ENCODE measurements at places on chromosomes 16 and 17.

DNA sequence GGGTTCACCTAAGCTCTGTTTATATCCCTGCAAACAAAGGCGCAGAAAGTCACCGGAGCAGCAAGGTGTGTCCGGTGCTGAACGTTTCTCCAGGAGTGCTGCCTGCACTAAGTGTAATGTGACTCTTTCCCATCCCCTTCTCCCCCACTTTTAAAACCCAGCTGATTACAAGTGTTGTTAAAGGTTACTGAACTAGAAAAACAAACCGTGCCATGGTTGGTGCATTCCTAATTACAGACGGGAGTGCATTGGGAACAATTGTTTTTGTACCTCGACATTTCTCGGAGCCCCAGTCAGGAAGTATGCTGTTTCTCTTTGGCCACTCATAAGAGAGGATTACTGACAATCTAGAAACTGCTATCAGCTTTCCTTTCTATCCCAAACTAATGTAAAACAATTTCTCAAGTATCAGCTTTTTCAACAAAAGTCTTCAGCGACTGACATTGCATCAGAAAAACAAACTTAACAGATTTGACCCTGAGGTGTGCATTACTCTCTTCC lies 441.0 kb upstream of the SALL1 start:
- DNase-seq: no peak

GRCh38 chr16:29645694-29646187 lies 17.3 kb upstream of the SPN start:
- peak; percentile 35 for DNase-seq

GRCh38 chr17:81309140-81309858 lies 14.2 kb upstream of the SLC38A10 start:
- peak; percentile 82 for DNase-seq

- no peak for DNase-seq
Observed at GRCh38 chr16:22395960-22396359, 21.5 kb upstream of the CDR2 start.

GRCh38 chr17:68706356-68706920 lies 105.3 kb upstream of the FAM20A start:
- DNase-seq: no peak

DNA sequence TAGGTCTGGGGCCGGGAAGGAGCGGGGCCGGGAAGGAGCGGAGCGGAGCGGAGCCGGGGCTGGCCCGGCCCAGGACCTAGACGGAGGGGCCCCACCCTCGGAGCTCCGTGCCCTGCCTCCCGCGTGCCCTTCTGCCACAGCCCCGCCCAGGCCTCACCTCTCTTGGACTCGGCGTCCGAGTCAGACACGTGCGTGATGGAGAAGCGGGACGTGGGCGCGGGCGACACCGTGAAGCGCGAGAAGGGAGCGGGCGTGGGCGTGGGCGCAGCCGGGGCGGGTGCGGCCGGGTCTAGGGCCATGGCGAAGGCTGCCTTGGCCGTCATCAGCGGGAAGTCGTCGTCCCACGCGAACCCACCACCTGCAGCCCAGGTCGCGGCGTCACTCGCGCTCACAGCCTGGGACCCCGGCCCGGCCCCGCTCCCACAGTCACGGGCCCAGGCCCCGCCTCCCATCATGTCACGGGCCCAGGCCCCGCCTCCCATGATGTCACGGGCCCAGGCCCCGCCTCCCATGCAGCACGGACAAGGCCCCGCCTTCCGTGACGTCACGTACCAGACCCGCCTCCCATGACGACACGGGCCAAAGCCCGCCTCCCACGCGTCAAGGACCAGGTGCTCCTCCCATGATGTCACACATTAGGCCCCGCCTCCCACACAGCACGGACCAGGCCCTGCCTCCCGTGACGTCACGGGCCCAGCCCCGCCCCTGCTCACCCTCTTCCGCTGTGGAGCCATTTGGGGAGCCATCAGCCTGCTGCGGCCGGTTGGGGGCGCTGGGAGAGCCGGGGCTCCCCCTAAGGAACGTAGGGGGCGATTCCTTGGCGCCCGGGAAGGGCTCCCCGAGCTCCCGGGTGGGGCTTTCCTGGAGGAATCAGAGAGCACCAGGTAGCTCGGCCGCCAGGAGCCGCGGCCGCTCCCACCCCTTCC lies 45.8 kb upstream of the PVALEF start:
- peak; percentile 75 for DNase-seq

GRCh38 chr16:79394206-79394605 lies 206.3 kb downstream of the MAF start:
- DNase-seq: no peak

DNA sequence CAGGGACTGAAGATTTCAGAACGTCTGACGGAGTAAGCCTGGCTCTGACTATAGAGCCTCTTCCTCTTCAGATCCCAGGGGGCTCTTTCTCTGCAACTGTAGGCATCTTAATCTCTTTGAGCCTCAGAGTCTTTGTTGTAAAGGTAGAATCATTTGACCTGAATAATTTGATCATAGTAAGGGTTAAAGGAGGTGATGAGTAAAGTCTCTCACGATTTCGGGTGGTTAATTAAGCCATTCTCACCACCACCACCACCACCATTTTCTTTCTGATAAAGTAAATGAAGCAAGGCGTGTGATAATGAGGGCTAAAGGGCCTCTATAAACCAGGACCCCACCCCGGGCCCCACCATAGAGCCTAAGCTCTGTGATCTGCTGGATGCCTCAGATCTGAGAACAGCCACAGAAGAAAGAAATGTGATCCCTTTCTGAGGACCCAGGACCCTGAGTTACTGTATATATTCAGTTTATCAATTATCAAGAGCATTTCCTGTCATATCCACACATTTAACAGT lies 33.0 kb upstream of the ADAMTS18 start:
- DNase-seq: no peak

GRCh38 chr17:28398280-28398981 lies 7.6 kb downstream of the SLC46A1 start:
- no peak for DNase-seq

DNA sequence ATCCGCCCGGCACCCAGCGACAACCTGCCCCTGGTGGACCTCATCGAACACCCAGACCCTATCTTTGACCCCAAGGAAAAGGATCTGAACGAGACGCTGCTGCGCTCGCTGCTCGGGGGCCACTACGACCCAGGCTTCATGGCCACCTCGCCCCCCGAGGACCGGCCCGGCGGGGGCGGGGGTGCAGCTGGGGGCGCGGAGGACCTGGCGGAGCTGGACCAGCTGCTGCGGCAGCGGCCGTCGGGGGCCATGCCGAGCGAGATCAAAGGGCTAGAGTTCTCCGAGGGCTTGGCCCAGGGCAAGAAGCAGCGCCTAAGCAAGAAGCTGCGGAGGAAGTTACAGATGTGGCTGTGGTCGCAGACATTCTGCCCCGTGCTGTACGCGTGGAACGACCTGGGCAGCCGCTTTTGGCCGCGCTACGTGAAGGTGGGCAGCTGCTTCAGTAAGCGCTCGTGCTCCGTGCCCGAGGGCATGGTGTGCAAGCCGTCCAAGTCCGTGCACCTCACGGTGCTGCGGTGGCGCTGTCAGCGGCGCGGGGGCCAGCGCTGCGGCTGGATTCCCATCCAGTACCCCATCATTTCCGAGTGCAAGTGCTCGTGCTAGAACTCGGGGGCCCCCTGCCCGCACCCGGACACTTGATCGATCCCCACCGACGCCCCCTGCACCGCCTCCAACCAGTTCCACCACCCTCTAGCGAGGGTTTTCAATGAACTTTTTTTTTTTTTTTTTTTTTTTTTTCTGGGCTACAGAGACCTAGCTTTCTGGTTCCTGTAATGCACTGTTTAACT lies 1.0 kb downstream of the NOG start:
- no peak for DNase-seq

GRCh38 chr17:21297026-21297520 lies 12.6 kb downstream of the MAP2K3 start:
- no peak for DNase-seq

DNA sequence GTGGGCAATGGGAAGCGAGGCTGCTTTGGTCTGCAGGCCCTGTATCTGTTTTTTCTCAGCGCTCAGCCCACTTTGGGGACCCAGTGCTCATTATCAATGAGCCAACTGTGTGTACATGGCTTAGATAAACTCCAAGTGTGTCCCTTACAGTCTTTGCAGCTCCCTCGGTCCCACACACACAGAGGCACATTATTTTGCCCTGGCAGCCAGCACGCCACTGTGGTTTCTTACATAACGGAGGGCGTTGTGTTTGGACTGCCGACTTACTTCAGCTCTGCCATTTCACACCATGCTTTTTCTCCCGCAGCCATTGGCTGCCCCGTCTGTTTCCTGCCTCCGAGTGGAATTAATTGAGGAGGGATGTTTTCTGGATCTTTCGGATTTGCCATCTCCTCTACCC lies 56.5 kb upstream of the CLEC18A start:
- DNase-seq: peak; percentile 94

DNA sequence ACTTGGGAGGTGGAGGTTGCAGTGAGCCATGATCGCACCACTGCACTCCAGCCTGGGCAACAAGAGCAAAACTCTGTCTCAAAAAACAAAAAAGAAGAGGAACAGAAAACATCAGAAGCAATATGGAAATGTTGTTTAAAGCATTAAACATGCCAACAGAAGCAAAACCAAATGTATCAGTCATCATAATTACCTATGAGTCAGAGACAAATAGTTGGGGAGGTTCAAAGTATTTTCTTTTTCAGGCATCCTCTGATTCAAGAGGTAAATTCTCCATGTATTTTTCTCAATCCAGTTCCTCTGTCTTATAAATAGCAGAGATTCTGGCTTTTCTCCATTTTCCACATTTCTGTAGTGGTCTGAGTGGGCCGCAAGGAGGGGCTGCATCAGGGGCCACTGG lies 2.1 kb upstream of the TM4SF5 start:
- no peak for DNase-seq

DNA sequence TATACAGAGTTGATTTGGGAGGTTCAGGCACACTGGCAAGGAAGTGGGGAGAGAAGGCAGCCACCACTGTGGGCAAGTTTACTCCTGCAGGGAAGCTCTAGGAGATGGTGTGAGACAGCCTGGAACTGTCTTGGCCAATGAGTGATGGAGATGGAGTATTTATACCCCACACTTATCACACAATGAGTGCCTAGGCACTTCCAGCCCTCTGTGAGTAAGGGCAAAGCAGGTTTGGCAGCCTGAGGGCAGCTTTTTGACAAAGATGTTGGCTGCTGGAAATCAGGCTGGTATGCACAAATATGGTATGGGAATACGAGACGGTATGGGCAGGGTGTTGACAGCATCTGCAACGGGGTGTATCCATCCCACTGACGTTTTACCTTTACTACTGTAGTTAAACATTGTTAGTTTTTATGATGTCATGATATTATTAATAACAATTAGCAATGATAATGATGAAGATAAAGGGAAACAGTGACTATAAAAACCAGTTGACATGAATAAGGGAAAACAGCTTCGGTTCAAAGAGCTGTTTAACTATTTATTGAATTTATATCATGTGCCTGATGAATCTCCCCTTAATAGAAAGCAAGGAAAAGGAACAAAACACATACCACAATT lies 149.9 kb downstream of the CDK5R1 start:
- DNase-seq: no peak

DNA sequence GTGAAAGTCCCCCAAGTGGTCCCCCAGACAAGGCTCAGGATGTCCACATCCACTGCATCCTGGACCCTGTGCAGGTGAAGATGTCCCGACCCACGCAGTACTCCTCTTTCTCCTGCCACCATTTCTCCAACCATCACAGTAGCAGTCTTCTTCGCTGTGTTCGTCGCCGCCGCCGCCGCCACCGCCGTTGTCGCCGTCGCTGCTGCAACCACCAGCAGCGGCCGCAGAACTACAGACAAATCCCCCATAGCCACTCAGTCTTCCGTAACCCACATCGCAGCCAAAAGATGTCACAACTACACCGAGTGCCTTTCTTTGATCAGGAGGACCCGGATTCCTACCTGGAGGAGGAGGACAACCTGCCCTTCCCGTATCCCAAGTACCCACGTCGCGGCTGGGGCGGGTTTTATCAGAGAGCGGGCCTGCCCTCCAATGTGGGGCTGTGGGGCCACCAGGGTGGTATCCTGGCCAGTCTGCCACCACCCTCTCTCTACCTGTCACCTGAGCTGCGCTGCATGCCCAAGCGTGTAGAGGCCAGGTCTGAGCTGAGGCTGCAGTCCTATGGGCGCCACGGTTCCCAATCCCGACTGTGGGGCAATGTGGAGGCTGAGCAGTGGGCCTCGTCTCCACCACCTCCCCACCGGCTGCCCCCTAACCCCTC lies 917 bp downstream of the SPEM2 start:
- no peak for DNase-seq

DNA sequence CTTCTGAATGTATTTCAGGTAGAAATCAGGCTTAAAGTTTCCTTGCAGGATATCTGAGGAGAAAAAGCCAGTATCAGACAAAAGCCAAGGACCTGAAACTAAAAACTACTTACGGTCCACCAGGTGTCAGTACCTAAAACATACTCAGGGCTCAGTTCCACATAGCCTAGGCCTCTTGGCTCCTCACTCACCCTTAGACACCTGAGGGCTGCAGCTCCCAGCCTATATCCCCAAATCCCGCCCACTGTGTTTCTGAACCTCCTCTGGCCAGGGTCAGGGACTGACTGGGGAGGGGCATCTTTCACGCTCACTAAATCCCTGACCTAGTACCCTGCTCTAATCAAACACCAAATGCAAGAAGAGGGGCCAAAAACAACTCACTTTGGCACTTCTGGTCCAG lies 8.8 kb upstream of the ROGDI start:
- no peak for DNase-seq

DNA sequence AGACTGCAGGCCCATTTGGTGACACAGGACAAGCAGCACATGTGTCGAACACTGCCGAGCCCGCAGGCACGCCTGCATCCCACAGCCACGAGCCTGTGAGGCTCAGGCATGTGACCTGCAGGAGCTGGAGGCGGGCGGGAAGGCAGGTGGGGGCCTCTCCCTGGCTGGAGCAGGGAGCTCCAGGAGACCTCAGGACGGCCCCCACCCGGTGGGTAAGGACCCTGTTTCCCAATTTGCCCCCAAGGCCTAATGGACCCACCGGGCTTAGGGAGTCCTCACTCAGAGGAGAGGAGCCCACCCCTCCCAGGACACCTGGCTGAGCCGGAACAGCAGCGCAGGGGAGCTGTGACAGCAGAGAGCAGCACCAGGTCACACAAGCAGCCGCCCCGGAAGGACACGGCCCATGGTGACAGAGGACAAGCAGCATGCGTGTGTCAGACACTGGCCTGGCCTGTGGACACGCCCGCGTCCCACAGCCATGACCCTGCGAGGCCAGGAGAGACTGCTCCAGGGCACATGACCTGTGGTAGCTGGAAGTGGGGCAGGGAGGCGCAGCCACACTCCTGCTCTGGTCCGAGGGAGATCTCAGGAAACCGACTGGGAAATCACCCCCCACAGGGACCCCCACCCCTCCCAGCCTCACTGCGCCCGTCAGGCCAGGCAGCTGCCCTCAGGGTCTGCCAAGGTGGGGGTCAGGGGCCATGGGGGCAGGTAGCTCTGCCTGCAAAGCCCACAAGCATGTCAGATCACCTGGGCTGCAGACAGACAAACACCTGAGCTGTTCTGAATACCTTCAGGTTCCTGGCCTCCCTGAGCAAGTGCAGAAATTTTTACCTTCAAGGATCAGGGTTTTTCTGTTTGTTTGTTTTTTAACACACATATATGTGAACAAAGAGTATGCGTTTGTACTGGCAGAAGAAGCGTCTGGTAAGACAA lies 2.4 kb downstream of the SPSB3 start:
- DNase-seq: no peak

- DNase-seq: no peak
Observed at GRCh38 chr16:17412221-17412620, 58.5 kb downstream of the XYLT1 start.

- DNase-seq: no peak
Observed at GRCh38 chr16:80324371-80324770, 216.4 kb upstream of the DYNLRB2 start.

GRCh38 chr16:25141648-25142047 lies 30.1 kb downstream of the LCMT1 start:
- DNase-seq: no peak

- no peak for DNase-seq
Observed at GRCh38 chr16:70769131-70769530, 31.8 kb downstream of the VAC14 start.

GRCh38 chr16:24005577-24005976 lies 169.8 kb downstream of the PRKCB start:
- DNase-seq: no peak
